CD14-positive monocyte (primary cell): ENCODE measurements at places on chromosomes 7 and 10.

DNA sequence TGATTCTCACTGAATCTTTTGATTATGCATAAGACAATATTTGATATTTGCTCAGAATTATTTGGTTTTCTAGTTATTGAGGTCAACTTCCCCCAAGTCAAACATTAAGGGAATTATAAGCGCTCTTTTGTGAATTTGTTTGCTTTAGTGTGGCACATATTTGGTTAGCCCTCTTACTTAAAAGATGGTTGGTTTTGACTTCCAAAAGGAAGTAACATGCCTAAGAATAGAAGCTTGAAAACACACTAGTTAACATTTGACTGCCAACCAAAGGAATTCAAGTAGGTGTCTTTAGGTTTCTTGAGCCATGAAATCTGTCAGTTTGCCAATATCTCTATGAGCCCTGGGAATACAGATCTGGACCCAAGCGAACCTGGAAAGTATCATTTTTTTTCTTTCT, 24.9 kb downstream of the STEAP4 start:
- no peak for DNase-seq

DNA sequence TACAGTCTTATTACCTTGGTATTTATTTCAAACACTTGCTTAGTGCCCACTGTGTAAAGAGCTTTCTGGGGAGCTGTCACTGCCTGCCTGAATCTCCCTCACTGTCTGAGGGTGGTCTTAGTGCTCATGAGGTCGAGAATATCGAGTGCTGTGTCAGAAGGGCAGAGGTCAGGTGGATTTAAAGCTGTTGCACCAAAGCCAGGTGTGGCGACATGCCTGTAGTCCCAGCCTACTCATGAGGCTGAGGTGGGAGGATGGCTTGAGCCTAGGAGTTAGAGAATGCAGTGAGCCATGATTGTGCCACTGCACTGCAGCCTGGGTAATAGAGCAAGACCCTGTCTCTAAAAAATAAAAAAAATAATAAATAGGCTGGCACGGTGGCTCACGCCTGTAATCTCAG, 20.9 kb downstream of the CCM2 start:
- no peak for DNase-seq

DNA sequence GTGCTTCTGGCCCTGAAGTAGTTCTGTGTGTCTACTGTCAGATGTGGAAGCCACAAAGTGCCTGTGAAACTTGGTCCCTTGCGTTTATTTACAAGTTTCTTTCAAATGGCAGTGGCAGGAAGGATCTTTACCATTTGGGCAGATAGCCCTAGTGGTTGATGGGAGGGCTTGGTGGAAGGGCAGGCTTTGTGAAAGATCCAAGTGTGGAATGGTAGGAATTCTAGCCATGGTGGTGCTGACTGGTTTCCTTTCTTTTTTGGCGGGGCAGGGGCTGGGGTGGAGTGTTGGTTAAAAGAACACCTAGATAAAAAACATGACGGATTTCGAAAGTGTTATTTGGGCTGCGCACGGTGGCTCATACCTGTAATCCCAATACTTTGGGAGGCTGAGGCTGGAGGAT, 27.0 kb downstream of the AUTS2 start:
- no peak for DNase-seq

- DNase-seq, result no peak
These were observed 34.5 kb downstream of the CHN2 start for GRCh38 chr7:29229066-29229465.
